Fibroblast of skin of right quadriceps (primary cell): ENCODE measurements at places on chromosomes 12 and 14.

DNA sequence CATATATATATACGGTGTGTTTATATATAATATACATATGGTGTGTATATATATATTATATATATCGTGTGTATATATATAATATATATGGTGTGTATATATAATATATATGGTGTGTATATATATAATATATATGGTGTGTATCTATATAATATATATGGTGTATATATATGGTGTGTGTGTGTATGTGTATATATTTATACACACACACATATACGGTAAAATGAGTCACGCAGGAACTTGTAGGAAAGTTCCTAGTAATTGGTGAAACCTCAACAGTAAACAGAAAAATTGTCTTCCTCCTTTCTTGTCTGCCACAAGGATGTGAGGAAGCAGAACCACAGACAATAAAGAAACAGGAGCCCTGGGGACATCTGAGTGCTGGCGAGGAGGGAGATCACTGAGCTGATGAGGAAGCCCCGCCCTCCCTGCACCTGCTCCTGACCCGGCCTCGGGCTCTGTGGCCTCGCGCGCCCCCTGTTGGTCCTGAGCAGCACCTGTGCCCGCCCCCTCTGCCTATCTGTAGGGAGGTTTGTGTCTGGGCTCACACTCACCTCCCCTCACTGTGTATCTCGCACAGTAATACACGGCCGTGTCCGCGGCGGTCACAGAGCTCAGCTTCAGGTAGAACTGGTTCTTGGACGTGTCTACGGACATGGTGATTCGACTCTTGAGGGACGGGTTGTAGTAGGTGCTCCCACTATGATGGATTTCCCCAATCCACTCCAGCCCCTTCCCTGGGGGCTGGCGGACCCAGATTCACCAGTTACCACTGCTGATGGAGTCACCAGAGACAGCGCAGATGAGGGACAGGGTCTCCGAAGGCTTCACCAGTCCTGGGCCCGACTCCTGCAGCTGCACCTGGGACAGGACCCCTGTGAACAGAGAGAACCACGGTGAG lies 1079.4 kb downstream of the TMEM121 start:
- DNase-seq: no peak

DNA sequence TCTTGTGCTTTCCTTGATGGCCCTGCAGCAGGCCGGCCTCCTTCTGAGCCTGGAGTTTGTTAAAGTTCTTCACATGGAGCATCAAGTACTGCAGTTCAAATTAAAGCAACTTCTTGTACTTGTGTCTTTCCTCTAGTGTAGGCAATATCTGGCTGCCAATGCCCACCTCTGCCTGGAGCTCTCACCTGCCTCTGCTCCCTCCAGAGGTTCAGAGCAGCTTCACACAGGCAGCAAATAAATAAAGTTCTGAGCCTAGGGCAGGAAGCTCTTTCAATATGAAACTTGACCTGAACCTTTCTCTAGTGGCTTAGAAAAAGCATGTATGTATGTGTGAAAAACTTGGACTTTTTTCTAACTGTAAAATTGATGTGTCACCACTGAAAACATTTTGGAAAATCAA lies 65.9 kb downstream of the ITPR2 start:
- DNase-seq: no peak

DNA sequence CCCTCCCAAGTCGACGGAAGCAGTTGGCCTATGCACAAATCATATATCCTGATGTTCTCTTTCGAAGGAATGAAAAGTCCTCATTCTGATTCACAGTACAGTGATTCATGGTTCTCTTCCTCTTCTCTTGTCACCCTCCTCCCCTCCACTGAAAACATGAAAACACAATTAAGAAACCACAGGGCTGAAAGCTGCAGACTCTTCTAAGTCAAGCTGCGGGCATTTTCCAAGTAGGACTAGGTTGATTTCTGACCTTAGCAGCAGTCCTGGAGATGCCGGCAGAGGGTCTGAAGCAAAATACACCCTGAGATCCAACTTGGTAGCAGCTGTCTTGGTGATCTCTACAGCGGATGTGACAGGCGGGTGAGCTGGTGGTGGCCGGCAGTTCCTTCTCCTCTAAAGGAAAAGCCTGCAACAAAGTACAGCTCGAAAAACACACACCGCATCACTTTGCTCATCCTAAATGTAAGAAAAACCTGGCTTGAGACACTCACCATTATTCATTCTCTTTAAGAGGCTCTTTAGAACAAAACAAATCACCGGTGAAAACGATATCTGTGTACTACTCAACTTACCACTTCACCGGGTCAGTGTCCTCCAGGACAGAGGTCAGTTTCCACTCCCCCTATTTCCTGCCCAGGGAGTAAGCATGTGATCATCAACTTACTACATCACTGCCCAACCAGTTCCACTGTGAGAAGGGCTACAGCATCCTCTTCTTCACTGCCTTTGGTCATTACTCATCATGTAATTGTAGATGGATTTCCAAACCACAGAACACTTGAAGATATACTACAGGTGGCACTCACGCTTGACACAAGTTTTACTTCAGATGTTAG lies 6.0 kb downstream of the TMCC3 start:
- peak; percentile 66 for DNase-seq

- DNase-seq: no peak
Measured at GRCh38 chr12:130227641-130228040, 65.4 kb downstream of the FZD10 start.

- no peak for DNase-seq
Measured at GRCh38 chr14:29410581-29410980, 517.1 kb downstream of the PRKD1 start.

- DNase-seq: no peak
Measured at GRCh38 chr12:65407388-65408149, 129.1 kb downstream of the MSRB3 start.
